ENCODE measurements at places on chromosomes 12 and 14.

- no peak for DNase-seq
Observed at GRCh38 chr12:114666746-114667668, 17.0 kb downstream of the TBX3 start.

DNA sequence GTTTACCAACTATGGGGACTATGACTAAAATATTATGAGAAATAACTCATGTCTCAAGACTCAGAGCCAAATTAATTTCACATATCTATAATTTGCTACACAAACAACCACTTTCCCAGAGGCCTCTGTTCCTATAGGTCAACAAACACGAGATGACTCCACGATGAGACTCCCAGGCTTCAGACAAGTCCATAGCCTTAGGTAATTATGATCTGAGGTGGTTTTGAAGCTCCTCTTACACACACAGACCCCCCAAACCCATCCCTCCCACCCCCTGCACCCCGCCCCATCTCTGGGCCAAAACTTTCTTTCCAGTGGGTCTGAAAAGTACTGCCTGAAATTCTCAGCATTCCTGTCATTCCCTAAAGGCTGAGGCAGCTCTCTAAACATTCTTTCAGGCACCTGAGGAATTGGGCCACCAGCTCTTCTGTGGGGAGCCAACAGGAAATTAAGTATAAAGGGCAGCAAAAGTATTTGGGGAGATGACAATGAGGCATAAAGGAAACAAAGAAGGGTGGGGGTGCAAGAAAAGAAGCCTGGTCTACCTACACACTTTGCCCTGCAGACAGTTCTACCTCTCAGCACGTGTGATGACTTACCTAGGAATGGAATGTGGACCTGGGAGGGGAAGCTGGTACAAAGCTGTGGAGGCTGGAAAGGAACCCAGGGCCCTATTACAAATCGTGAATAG, 143.6 kb downstream of the PAWR start:
- DNase-seq, result no peak

GRCh38 chr14:31792726-31793125, 231.5 kb downstream of the NUBPL start:
- DNase-seq, result no peak

DNA sequence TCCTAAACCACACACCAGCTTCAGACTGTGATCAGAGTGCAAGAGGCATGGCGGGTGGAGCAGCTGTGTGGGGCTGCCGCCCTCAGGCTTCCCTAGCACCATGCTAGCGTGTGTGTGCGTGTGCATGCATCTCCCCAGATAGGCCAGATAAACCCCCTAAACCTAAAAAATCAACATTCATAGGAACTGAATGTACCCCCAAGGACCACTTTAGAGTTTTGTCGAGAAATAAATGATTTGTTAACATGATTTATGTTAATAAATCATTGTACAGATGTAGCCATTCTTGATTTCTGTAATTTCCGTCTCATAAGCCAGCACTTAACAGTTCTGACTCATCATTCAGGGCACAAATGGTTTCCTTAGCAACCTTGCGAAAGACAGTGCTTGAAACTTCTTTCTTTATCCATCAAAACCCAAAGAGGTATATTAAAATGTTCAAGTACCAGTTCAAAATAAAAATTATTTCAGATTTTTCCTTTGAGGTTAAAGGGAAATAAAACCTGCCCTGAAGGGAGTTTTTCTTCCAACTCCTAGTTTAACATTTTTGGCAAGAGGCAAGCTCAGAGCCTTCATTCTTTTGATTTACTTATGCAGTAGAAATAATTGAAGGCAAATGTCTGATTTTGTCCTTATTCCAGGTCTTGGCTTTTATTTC, 206.2 kb upstream of the RGS6 start:
- DNase-seq, result no peak

GRCh38 chr12:49696723-49697122, 10.5 kb downstream of the FMNL3 start:
- DNase-seq, result no peak

DNA sequence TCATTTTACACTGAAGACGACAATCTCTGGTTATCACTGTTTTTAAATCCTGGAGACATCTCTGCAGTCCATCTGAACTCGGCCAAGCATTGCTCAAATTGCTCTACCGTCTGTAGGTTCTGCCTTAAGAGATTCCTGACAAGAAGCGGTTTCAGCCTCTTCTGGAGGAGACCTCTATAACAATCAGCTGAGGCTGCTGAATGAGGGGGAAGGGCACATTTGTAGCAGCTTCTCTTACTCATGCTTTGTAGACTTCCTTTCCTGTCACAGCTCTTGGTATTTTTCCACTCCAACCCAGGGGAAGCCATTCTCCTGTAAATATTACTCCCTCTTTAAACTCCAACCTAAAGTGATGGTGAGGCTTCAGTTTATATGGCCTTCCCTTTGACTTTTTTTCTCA, 3.0 kb downstream of the ARG2 start:
- DNase-seq, result peak; percentile 10

- no peak for DNase-seq
Observed at GRCh38 chr12:32522331-32523221, 123.2 kb downstream of the FGD4 start.

GRCh38 chr12:64218597-64218996, 3.5 kb downstream of the KICS2 start:
- no peak for DNase-seq

- no peak for DNase-seq
Observed at GRCh38 chr14:42778984-42779383, 1172.3 kb downstream of the LRFN5 start.

DNA sequence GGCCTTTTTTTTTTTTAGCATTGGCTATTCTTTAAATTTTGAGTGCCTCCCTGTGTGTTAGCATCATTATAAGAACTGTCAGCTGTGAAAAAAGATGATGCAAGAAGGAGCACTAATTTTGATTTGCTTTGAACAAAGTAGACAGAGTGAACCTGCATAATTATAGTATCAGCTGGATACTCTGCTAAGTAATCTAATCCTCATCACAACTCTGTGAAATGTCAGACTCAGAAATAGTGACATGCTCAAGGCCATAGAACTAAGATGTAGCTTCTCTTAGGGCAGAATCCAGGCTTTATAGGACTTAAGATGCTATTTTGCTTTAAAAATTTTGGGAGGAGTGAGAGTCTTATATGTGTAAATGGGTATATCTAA, 31.9 kb downstream of the FBXO34 start:
- DNase-seq, result no peak

DNA sequence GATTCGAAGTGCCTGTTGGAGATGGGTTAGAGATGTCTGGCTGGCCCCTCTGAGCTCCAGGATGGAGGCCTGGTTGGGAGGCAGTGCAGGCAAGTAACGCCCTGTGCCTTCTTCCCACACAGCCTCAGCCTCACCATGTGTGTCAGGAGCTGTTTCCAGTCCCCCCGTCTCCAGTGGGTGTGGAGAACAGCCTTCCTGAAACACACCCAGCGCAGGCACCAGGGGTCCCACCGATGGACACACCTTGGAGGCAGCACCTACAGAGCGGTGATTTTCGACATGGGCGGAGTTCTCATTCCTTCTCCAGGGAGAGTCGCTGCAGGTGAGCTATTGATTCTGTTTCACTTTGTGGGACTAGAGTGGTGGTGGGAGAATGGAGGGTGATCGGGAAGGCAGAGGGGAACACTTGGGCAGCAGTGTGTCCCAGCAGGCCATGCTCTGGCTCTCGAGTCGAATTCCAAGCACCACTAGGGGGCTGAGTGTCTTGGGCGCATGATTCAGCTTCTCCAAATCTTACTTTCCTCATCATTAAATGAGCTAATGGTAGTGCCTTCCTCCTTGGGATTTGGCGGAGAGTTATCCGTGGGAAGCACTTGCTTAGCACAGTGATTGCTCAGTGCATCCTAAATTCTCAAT, 6.8 kb downstream of the ACAD10 start:
- no peak for DNase-seq

- DNase-seq, result no peak
Observed at GRCh38 chr12:62129291-62129690, 130.9 kb upstream of the USP15 start.
